ENCODE measurements at places on chromosomes 2 and 18.

GRCh38 chr2:233369897-233370685, 15.8 kb downstream of the DGKD start:
- no peak for DNase-seq

- no peak for DNase-seq
Observed at GRCh38 chr2:3805201-3805939, 102.0 kb downstream of the DCDC2C start.

GRCh38 chr18:34357944-34358580, 133.3 kb upstream of the NOL4 start:
- no peak for DNase-seq

GRCh38 chr2:19300961-19301360, 57.5 kb downstream of the OSR1 start:
- DNase-seq, result no peak

DNA sequence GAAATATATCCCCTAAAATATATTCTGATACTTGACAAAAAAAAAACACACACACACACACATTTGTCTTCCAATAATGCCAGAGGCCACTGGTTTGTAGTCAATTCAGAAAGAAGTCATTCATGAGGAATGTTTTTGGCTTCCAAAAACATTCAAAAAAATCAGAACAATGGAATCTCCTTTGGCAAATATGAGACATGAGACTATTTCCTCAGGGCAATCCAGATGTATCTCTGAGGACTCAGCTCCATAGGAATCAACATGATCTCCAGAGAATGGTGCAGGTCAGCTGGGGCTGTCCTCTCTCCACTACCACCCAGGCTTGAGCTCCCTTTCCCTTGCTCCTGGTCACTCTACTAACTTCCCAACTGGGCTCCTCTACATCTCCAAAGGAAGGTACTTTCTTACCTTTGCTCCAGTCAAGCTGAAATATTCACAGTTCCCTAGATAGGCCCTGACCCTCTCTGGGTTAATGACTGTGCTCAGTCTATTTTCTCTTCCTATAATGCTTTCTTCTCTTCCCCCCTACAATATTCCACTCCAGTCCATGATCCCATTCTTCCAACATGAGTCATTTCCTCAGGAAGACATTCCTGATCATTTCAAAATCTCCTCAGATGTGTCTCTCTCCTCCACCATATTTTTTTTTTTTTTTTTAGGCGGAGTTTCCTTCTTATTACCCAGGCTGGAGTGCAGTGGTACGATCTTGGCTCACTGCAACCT, 145.3 kb downstream of the C1D start:
- no peak for DNase-seq

All from activated T-cell treated with anti-CD3 and anti-CD28 coated beads for 1 hour (primary cell).